ENCODE measurements at places on chromosomes 2 and 18.

- DNase-seq = no peak
Measured at GRCh38 chr18:22467760-22468553, 50.2 kb upstream of the CTAGE1 start.

GRCh38 chr18:23226930-23227725 lies 91.8 kb downstream of the CABLES1 start:
- no peak for DNase-seq

GRCh38 chr2:177422271-177422670 lies 29.7 kb downstream of the AGPS start:
- DNase-seq = no peak

GRCh38 chr2:7609974-7610373 lies 692.8 kb downstream of the RNF144A start:
- no peak for DNase-seq

- no peak for DNase-seq
Measured at GRCh38 chr2:239130786-239131325, 270.0 kb downstream of the HDAC4 start.

- DNase-seq = no peak
Measured at GRCh38 chr18:7890075-7890474, 323.0 kb downstream of the PTPRM start.

GRCh38 chr2:202152104-202152715 lies 79.2 kb downstream of the KIAA2012 start:
- no peak for DNase-seq

GRCh38 chr2:230914886-230915285 lies 10.2 kb downstream of the GPR55 start:
- DNase-seq = no peak

GRCh38 chr2:104447831-104448434 lies 406.0 kb upstream of the POU3F3 start:
- no peak for DNase-seq

GRCh38 chr18:48792141-48792540 lies 158.6 kb downstream of the SMAD7 start:
- no peak for DNase-seq

GRCh38 chr2:75561566-75562512 lies 1.1 kb upstream of the EVA1A start:
- no peak for DNase-seq

DNA sequence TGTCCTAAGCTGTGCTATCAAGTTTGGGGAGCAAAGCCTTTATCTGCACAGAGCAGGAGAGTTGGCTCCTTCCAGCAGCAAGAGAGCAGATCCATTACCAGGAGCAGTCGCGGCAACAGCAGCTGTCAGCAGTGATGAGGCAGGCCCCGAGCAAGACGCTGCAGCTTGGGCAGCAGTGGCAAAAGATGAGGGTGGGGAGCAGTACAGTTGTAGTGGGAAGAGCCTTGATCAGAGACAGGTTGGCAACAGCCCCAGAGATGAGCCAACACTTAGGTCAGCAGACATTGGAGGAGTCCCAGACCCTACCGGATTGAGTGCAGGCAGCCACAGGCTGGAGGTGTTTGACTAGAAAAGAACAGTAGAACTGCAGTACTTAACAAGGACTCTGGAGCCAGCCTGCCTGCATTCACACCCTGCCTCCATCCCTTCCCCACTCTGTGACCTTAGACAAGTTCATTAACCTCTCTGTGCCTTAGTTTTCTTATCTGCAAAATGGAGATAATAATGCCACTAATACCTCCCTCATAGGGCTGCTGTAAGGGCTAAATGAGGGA lies 117.1 kb upstream of the SERTAD2 start:
- no peak for DNase-seq

All from stimulated activated CD8-positive, alpha-beta memory T cell treated with anti-CD3 and anti-CD28 coated beads, Interleukin-15, amount 100 ng/mL, for 4 hours (primary cell).